ENCODE measurements at places on chromosomes 5 and 9.

DNA sequence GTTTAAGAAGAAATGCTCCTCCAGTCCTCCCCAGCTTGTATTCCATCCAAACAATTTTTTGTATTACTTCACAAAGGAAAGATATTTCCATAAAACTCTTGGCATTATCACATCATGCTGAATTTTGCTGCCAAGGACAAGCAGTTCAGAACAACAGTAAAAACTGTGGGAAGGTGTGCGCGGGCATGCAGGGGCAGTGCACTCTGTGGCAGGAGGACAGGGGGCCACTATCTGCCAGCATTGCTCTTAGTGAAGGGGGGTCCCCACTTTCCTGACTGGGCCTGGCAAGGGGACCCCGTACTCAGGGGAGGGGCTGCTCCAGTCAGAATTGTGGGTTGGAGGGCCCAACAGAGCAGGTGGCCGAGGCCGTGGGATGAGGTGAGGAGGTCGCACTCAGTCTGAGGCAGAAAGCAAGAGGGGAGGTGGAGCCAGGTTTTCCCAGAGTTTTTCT lies 32.8 kb downstream of the ANGPTL2 start:
- DNase-seq, result no peak

- no peak for DNase-seq
These were observed 9.5 kb downstream of the MTAP start for GRCh38 chr9:21811914-21812313.

GRCh38 chr5:96247097-96247701 lies 185.8 kb downstream of the PCSK1 start:
- DNase-seq, result peak; percentile 76

DNA sequence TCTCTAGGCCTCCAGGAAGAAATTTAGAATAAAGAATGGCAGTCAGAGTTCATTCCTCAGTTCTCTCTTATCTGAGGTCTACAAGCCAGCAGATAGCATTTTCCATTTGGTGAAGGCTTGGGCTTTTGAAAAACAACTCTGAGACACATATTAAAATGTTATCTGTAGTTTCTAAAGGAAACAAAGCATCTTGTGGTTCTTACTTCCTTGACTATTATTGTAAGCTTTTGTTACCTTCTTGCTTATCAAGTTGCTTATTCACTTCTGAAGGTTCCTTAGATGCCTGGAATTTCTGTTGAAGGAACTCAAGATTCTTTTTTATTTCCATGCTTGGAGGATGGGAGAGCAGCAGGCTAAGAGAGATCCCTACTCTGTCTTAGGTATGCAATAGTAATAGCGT lies 79.2 kb upstream of the MRPS30 start:
- no peak for DNase-seq

DNA sequence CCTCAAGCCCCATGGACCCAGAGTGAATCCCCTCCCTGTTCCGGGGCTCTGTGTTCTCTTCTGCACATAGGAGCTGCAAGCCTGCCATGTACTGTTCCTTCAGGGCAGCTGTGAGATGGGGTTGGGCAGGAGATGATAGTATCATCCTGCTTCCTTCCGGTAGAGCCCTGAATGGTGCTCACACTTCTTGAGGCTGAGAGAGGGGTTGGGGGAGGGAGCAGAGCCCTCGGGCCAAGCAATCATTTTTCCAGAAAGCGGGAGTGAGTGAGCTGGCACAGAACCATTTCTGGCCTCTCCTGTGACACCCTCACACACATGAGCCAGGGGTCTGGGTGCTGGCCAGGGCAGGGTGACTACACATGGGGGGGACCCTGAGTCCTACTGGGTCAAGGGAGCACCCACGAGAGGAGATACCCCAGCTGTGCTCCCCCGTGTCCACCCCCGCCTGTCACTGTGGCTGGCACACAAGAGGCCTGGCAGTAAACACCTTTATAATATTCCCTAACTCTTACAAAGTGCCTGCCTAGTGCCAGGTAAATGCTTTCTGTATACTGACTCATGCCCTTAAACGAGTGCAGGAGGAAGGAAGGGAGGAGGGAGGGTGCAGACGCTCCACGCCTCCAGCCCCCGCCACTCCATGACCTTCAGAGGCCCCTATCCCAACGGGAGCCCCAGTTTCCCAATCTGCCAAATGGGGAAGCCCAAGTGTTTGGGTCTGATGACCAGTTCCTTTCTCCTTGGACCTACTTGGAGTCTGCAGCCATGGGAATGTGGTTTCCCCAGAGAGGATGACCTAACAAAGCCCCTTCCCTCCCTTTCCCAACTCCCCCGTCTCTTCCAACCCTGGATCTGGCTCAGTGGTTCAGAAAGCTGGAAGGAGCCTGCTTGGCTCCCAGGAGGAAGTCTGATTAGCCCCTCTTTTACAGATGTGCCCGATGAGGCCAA lies 15.5 kb downstream of the AKNA start:
- DNase-seq, result no peak

DNA sequence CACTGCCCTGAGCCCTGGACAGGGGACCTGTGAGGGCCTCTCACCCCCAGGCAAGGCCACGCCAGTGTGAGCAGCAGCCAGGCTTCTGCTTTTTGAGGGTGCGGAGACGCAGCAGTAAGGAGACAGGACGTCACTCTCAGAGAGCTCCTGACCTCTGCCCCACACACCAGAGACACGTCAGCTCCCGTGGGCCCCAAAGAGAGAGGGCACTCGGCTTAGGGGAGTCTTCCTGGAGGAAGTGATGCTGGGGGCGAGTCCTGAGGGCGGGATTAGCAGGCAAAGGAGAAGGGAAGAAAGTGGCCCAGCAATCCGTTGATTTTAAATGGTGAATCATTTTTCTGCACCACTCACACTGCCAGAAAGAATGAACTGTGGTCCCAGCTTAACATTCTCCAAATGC lies 24.0 kb upstream of the SLC9A3 start:
- peak; percentile 40 for DNase-seq

DNA sequence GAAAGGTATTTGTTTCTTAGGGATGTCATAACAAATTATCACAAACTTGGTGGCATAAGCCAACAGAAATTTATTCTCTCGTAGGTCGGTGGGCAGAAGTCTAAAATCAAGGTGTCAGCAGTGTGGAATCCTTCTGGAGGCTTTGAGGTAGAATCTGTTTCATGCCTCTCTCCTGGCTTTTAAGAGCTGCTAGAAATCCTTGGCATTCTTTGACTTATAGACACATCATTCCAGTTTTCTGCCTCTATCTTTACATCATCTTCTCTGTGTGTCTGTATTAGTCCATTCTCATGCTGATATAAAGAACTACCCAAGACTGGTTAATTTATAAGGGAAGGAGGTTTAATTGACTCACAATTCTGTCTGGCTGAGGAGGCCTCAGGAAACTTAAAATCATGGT lies 488.1 kb upstream of the PAPPA start:
- DNase-seq, result peak; percentile 55

- DNase-seq, result peak; percentile 61
These were observed 25.3 kb upstream of the PPP1R2B start for GRCh38 chr5:156824800-156825199.

DNA sequence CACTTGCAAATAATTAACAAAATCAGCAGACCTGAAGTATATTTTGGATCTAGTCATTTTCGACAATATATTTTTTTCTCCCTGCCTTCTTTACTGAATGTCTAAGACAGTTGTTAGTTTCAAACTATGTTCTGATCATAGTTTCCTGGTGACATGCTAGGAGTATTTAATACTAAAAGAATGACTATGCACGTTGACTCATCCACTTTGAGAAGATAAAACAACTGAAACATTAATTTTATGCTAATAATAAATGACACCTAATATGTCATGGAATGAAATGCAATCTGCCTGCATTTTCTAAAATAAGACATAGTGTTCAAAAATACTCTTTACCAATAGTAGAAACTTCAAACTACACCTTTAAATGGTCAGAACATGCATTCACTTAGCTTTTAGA lies 2123.7 kb upstream of the C9orf72 start:
- DNase-seq, result peak; percentile 91

GRCh38 chr9:114000063-114000454 lies 78.0 kb downstream of the AMBP start:
- no peak for DNase-seq

DNA sequence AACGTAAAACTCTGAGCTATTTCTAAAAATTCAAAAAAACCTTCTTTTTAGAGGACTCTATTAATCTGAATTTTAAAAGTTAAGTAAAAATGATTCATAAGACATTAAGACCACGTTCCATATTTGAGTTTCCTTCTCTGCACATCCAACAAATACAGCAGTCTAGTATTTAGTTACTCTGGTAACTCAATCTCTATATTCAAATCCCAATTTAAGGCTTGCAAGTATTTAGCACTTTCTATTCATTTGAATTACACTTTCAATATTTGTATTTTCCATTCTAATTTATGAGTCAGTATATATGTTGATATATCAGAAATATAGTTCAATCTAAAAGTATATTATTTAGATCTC lies 17.7 kb downstream of the RFX3 start:
- DNase-seq, result no peak

GRCh38 chr5:133120156-133120750 lies 68.4 kb downstream of the HSPA4 start:
- no peak for DNase-seq

DNA sequence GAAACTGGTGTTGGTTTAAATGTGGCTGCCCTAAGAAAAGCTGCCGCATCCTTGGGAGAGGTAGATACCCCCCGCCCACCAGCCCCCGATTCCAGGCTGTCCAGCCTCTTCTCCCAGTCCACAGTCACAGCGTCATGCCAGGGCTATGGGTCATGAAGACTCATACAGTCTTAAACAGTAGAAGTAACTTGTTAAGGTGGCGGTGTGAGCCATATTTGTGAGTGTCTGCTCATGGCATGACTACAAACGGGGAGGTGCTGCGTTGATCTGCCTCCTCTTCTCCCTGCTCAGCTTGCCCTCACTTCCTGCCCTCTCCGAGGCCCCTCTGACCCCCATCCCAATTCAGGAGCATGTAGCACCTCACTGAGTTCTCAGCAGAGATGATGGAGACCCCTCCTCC lies 20.8 kb downstream of the FGD3 start:
- no peak for DNase-seq

- DNase-seq, result peak; percentile 93
These were observed 12.4 kb upstream of the CXXC5 start for GRCh38 chr5:139635606-139636206.

DNA sequence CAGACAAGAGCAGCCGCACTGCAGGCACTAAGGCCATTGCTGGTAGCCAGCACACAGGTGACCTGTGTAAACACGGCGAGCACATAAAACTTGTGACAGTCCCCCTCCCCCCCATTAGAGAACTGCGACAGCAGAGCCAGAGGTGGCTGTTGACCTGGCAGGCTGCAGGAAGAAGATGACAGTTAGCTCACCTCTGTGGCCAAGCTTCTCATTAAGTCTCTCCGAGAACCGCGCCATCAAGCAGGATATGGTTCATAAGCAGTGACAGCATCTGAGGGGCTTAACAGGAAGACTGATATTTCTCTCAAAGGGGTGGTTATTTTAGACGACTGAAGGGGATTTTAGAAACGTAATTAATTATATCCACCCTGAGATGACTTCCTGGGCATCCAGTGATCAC lies 5.2 kb downstream of the SURF4 start:
- no peak for DNase-seq

DNA sequence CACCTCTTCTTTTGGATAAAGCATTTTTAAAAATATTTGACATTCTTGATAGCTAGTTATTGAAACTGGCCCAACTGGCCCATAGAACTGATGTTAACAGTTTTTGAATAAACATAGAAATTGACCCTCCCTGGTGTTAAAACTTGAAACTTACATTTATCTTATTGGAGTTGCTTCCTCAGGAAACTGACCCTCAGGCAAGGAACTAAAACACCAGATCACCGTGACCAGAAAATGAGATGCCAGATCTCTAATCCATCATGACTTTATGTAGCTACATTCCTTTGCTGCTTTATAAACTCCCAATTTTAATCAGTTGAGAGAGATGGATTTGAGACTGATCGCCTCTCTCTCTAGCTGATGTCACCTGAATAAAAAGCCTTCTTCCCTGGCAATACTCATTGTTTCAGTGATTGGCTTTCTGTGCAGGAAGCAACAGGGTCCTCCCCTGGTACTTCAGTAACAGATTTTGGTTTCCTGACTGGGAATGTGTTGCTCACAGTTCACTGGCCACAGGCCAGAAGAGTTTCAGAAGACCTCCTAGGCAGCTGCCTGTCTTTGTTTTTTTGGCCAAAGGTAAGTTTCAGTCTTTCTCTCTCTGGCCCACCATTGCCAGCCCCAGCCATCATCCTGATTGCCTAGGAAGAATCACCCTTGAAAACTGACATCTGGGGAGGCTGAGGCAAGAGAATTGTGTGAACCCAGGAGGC lies 212.4 kb downstream of the DTWD2 start:
- peak; percentile 6 for DNase-seq

GRCh38 chr9:83598487-83598886 lies 24.5 kb upstream of the IDNK start:
- DNase-seq, result no peak

- no peak for DNase-seq
These were observed 1.4 kb upstream of the OGN start for GRCh38 chr9:92405818-92406217.

DNA sequence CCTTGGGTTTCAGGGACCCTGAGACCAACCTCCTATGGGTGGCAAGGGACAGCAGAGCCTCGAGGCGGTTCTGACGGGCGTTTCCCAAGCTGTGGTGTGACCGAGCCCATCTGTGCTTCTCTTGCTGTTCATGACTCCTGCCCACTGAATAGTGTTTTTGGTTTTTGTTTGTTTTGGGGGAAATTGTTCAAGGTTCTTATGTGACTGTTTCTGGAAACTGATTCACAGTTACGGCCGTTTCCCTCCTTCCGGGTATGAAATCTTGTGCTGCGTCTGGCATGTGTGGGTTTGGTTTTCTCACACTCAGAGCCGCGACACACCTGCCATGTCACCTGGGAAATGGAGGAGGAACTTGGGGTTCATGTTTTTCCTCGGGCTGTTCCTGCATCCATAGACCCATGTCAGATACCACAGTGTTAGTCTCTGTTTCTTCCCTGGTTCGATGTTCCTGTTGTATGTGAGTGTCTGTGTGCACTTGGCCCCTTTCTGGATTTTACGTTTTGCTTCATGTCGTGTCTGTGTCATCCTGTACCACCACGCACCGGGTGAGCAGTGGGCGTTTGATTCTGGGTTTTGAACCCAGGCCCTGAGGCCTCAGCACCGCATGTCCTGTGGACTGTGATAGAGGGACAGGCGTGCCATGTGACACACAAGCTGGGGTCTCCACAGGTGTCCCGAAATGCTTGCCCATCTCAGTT lies 28.8 kb downstream of the FBXW5 start:
- no peak for DNase-seq

- DNase-seq, result peak; percentile 64
These were observed 529.3 kb downstream of the BNC2 start for GRCh38 chr9:16341177-16341576.
